ENCODE measurements at places on chromosomes 5 and 9.

DNA sequence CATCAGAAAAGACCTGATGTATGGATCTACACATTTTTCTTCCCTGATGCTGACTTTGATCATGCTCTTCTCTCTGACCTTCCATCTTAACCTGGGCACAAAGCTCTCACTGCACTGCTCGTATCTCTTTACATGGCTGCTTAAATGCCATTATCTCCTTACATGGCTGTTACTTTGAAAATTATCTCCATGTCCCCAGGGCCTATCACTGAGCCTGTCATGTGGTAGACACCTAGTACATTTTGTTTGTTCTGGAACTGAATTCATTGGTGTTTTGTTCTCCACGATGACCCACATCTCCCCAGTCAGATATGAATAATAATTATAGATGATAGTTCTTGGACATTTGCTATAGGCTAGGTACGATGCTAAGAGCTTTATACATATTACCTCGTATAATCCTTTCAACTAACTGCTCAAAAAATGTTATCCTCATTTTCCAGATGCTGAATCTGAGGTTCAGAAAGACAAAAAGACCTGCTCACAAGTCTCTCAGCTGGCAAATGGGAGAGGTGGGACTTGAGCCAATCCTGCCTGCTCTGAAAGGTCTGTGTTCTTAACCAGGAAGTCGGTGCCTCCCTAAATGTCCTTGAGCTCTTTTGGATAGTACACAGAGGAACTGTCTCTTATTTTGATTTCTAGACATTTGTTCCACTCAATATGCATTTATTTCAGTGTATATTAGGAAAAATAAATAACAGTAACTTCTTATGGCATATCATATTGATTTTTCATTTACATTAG lies 9.8 kb upstream of the CPEB4 start:
- no peak for DNase-seq

DNA sequence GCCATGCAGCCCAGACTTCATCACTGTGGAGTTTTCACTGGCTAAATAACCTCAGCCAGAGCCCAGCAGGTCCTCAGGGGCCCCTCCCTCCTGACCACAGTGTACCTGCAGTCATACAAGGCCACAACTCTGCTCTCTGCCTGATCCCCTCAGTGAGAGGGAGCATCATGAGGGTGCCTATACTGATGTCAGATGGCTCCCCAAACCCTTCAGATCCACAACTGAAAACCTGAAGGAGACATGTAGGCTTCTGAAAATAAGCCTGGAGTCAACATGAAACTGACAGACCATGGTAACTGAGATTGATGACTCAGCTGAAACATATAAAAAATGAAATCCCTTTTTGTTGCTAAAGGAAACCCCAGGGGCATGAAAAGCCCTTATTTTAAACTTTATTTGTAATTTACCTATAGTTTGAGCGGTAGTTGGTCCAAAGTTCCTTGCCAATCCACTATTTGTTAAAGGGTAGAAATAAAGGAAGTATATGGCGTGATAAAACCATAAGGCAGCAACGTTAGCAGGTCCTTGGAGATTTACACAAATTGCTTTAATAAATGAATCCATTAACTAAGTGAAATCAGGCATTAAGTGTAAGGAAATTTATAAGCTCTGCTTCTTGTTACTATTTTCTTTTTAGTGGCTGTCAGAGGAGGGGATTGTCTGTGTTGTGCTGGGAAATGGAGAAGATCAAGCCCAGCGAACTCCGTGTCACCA lies 68.3 kb downstream of the FGF1 start:
- DNase-seq: no peak

DNA sequence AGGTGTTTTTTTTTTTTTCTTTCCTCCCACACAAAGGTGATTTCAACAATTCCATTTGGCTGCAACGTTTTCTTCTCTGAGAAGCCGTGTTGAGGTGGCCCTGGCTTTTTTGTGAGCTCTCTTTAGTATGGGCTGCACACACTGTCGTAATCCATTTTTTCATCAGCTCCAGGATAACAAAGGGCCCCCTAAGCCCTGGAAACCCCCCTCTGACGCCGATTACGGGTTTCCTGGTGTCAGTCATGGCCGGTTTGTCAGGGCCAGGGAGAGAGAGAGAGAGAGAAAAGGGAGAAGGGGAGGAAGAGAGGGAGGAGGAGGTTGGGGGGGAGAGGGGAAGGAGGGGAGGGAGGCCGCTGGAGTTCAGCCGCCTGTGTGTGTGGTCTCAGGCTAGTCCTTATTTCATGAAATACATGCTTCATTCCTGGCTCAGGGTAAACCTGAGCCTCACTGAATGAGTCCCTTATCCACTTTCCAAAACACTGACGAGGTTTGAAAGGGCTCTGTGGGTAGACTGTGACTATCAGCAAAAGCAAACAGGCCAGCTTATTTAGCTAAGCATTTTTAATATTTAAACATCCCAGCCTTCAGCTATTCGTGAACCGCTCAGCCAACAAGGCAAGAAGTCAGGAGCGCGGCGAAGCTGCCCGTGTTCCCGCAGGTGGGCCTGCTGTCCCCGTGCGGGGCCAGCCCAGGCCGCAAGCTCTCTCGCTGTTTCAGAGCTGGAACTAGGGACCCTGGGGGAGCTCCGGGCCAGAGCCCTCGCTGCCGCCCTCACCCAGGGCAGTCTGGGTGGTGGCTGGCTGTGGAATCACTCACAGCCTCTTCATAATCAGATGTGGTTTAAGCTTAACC lies 172.8 kb downstream of the ERCC6L2 start:
- no peak for DNase-seq

- no peak for DNase-seq
Measured at GRCh38 chr9:128276574-128277270, 646 bp downstream of the SWI5 start.

- no peak for DNase-seq
Measured at GRCh38 chr9:129640871-129641749, 841 bp downstream of the ASB6 start.

DNA sequence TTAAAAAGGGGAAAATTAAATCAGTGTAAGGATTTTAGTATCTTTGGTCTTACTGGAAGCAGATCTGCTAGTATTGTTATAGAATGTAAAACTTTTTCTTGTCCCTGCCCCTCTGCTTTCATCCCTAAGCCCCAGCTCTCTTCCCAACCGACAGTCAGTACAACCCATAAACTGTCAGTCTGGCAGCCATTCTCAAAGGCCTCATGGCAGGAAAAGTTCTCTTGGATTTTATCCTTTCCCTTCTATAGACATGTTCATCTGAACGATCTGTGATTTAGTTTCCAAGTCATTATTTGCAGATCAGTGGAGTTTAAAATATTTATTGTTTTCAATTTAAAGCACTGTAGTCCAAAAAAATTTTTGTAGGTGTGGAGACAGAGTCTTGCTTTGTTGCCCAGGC lies 39.2 kb downstream of the ARRDC3 start:
- no peak for DNase-seq

DNA sequence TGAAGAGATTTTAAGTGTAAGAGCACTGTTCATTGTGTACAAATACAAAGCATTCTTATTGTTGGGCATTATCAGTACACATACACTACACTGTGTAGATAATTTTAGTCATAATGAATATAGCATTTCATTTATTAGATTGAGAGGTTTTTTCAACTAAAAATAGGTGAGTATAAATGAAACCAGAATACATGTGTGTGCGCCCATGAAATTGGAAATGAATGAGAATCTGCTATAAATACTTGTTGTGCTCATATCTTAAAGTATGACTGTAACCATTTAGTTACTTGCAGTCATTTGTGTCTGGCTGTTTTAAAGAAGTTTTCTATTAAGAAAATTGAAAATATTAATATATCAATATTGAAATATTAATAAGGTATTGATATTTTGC lies 189.0 kb upstream of the MEF2C start:
- DNase-seq: no peak

DNA sequence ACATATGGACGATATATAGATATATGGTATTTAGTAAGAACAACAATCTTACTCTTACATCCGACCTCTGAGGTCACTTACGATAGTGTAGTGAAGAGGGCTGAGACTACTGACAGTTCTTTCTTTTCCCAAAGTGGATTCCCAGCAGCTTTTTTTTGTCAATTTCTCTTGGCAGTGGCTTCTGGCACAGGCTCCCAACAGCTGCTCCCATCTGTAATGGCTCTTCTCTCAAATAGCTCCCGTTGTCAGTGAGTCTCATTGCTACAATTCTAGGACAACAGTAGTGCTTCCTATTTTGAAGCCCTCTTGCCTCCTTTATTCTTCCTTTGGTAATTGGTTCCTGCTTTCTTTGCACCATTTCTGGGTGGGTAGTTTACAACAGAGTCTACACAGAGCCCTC lies 68.4 kb downstream of the SLC25A46 start:
- DNase-seq: no peak
